Activated CD4-positive, alpha-beta T cell treated with anti-CD3 and anti-CD28 coated beads, Interleukin-2, amount 10 ng/mL, durations not matched to agents 24 days and 14 days (primary cell): ENCODE measurements at places on chromosomes 5 and 9. TPM values are rescaled to one million over a fixed set of nuclear protein-coding genes. Genes with fewer than 3 reads are reported as not detected.
A peak's percentile ranks its signal among the peaks of the same experiment; 100 is the strongest.

Gene SVEP1
- not detected in 2 replicates for total RNA-seq

Gene NKD2
- 3.3 and 4.0 TPM in 2 replicates for total RNA-seq

Gene TNIP1
- 345 and 360 TPM in 2 replicates for total RNA-seq

Gene DHFR
- total RNA-seq, result 66.5 and 73.4 TPM in 2 replicates

Gene ITK
- total RNA-seq, result 230 and 237 TPM in 2 replicates

- DNase-seq, result no peak
Observed at GRCh38 chr5:106699198-106699597, 971.5 kb downstream of the EFNA5 start.

- peak; percentile 47 for DNase-seq
Observed at GRCh38 chr9:121150188-121150587, 51.5 kb downstream of the RAB14 start.

- DNase-seq, result no peak
Observed at GRCh38 chr5:56813302-56813701, 2.0 kb upstream of the MAP3K1 start.

GRCh38 chr5:178241688-178242231 is 9.2 kb upstream of the PHYKPL start:
- no peak for DNase-seq

GRCh38 chr5:116778651-116779280 is 204.1 kb upstream of the SEMA6A start:
- DNase-seq, result no peak

DNA sequence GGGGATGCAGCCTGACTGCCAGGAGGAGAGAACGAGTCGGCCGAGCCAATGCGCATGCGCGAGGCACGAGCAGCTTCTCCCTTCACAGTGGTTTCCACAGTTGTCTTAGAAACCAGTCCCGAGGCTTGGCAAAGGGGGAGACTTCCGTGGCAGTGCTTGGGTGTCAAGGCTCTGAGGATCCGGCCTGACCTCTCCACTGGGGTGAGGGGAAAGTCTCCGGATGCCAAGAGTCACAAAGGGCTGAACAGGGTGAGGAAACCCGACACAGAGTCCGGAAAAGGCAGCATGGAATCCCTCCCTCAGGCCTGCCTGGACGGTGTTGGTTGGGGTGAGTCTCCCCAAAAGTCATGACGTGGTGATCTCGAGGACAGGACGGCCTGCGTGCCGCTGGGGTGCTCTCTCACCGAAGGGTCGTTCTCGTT is 475.5 kb downstream of the SPATA31A7 start:
- DNase-seq, result no peak

- DNase-seq, result no peak
Observed at GRCh38 chr5:176531902-176532493, 5.2 kb downstream of the RNF44 start.

GRCh38 chr5:108521841-108522506 is 140.1 kb upstream of the FBXL17 start:
- peak; percentile 72 for DNase-seq

DNA sequence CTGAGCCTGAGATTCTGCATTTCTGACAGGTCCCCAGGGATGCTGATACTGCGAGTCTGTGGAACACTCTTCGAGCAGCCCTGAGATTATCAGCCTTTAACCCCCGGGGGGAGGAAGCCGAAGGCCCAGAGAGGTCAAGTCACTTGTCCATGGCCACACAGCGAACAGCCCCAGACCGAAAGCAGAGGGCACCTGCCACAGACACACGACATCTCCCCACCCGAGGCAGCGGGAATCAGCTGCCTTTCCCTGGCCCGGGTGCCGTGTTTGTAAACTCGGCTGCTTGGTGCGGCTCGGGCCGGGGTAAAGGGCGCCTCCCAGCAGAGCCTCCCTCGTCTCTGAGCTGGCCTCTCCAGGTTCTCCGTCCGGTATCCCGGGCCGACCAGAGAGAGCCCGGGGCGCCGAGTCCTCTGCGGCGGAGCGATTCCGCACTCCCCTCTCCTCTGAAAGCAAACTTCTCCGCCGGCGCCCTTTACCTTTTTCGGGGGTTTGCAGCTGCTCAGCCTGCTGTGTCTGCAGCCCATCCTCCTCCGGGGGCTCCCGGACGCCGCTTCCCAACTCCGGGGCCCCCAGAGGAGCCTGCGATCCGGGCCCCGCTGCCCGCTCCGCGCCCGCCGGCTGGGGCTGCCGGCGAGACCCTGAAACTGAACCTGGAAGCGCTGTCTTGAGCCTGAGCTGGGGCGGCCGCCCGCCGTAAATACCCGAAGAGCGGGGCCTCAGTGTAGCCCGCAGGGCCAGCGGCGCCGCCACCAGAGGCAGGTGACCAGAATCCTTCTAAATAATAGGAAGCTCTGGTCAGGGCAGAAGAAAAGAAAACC is at the start of gene CCDC69:
Gene CCDC69, minus strand, starts transcription at position 646 of the 818 bp plus-strand sequence. Its CDS starts 122 bp downstream, at position 524.
- DNase-seq, result peak; percentile 88

DNA sequence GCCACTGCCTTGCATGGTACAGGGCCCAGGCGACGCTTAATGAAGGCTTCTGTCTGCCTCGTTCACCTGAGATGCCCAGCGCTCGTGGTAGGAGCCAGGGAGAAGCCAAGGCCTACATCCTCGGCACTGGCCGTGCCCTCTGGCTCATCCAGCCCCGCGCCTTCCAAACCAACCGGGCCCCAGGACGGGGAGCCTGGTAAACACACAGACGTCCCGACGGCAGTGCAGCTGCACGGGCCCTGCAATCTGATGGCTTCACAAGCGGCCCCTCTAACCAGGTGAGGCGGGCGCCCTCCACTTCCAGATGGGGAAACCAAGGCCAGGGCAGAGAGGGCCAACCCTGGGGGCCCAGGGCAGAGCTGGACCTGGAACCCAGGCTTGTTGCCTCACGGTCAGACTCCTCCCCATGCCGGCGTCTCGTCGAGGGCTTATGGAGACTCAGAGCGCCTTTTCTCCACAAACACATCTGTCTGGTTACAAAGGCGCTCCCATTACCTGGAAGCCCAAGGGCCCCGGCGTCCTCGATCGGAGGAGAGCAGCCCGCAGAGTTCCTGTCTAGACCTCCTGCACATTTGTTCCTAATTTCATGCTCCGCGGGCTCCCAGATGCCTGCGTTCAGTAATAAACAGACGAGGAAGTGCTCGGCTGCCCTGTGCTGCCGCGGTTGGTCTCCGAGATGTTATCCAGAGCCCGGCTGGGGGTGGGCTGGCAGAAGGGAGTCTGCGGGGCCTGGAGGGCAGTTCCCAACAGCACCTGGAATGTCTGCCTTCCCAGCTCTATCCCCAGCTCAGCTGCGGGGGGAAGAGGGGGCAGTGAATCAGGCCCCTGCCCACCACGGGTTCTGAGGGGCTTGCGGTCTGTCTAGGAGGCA is 23.5 kb downstream of the FAM163B start:
- DNase-seq, result no peak

DNA sequence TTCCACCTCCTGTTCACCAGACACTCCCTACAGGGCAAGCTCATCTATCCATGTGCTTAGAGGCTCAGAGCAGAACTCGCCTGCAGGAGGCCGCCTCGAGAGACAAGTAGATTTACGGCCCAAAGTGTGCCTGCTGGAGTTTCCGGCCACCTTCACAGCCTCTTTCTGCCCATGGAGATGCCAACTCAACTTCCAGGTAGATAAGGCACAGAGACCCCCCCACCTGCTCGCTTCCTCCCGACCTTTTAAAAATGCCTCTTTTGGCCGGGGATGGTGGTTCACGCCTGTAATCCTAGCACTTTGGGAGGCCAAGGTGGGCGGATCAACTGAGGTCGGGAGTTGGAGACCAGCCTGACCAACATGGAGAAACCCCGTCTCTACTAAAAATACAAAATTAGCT is 46.6 kb downstream of the EXD3 start:
- DNase-seq, result no peak

DNA sequence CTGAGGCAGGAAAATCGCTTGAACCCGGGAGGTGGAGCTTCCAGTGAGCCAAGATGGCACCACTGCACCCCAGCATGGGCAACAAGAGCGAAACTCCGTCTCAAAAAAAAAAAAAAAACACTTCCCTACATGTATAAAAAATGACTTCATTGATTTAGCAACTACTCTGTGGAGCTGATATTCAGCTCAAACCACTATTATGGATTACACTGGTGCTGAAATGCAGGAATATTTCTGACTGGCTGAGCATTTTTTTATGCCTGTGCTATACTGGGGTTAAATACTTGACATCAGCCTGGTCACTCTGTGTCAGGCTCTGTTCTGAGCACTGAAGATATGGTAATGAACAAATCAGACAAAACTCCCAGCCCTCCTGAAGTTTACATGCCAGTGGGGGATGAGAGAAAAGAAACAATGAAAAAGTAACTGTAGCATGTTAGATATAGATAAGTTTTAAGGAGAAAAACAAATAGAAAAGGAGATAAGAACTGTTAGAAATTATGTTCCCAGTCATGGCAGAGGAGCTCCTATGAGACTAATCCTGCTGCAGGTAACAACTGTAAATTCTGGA is 22.6 kb upstream of the TTC39B start:
- DNase-seq, result no peak

DNA sequence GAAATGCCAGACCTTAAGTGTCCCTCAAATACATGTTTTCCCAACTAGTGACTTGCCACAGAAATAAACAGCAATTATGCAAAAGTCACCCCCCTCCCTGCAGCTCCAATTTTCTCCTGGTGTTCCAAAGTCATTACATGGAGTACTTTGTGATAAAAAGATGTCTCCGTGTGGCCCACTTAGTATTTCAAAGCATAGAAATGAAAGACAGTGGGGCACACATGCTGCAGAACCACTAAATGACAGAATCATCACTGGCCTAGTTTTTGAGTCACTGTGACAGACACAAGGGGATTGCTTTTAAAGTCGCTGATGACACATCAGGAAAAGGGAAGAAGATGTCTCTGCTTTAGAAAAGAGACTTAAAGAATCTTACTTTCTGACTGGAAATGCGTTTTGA is 323.4 kb downstream of the PSAT1 start:
- DNase-seq, result no peak

DNA sequence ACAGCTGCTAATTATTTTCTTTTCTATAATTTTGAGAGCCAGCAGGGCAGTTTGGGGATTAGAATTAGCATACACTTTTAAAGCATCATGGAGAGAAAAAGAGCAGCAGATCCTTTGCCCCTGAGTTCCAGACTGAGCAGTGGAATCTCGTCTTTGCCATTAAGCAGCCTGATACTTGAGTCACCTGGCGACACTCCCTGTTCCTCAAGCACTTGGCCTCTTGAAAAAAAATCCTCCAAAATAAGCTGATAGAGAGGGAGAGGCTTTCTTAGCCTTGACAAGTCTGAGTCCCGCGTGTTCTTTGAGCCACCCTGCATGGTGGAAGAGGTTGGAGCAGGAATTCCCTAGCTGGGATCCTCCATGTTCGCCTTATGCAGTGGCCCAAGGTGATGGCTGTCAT is 398.3 kb downstream of the IRX2 start:
- DNase-seq, result no peak
